ENCODE measurements at places on chromosomes 11 and 22.

- no peak for DNase-seq
Observed at GRCh38 chr22:49310354-49310753, 517.3 kb downstream of the BRD1 start.

DNA sequence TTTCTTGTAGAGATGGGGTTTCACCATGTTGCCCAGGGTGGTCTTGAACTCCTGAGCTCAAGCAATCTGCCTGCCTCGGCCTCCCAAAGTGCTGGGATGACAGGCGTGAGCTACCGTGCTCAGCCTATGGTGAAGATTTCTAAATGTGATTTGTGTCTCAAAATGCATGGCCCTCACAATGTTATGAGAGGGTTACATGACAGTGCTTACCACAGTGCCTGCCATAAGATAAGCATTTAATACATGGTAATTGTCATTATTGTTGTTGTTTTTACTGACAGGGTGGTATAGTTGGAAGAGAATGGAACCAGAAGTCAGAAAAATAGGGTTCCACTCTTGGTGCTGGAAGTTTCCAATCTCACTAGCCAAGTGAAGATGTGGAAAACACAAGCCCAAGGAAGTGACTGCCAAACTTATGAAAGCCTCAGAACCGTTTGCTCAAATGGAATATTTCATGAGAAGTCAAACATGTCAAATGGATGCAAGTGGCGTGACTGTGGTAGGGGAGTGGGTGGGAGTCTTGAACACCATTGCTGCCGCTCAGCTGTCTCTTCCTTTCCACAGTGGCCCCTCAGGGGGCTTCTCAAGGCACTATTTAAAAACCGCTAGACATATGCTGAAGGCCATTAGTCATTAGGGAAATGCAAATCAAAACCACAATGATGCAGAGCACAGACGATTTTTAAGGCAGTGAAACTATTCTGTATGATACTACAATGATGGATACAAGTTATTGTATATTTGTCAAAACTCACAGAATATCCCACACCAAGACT, 29.1 kb upstream of the LMO2 start:
- no peak for DNase-seq

- DNase-seq: no peak
Observed at GRCh38 chr11:83540112-83540675, 254.0 kb upstream of the CCDC90B start.

- DNase-seq: no peak
Observed at GRCh38 chr22:39980596-39980995, 14.2 kb upstream of the FAM83F start.

GRCh38 chr11:63945477-63946163, 6.8 kb downstream of the NAA40 start:
- DNase-seq: peak; percentile 34

GRCh38 chr11:30210357-30210756, 20.5 kb upstream of the FSHB start:
- no peak for DNase-seq

- DNase-seq: no peak
Observed at GRCh38 chr11:43316451-43316850, 4.7 kb downstream of the API5 start.

- DNase-seq: no peak
Observed at GRCh38 chr11:67489203-67489884, 6.5 kb downstream of the AIP start.

DNA sequence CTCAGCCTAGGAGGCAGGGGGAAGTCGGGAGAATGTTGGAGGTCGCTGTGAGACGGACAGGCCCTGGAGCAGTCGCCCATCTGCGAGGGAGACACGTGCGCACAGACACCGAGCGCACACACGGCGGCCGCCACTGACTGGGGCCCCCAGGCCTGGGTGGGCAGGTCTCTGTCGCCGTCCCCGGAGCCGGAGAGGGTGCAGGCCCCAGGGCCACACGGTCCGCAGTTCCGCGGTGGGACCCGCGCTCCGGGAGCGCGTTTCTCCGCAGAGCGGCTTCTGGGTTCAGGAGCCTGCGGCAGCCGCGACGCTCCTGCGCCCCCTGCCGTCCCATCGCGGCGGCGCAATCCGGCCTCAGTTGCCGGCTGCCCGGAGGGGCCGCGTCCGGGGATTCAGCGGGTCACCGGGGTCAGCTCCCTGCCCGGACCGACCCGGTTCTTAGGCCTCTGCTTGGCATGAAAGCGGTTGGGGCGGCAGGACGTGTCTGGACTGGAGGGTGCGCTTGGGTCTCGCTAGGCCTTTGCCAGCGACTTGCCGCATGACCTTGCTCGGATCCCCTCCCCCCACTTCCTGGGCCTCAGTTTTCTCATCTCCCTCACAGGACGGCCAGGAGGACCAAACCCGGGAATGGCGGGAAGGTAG, 31.2 kb downstream of the PDE2A start:
- peak; percentile 23 for DNase-seq

- DNase-seq: no peak
Observed at GRCh38 chr22:49209452-49210195, 618.0 kb downstream of the BRD1 start.

GRCh38 chr11:65468874-65469333, 29.9 kb upstream of the MALAT1 start:
- no peak for DNase-seq

- DNase-seq: no peak
Observed at GRCh38 chr11:101126551-101127196, 2.9 kb downstream of the PGR start.

- DNase-seq: no peak
Observed at GRCh38 chr11:62105667-62106191, 18.1 kb upstream of the INCENP start.

- no peak for DNase-seq
Observed at GRCh38 chr11:64716473-64717267, 6.3 kb downstream of the NRXN2 start.

- DNase-seq: no peak
Observed at GRCh38 chr22:44371741-44372525, 59.2 kb upstream of the SHISAL1 start.

GRCh38 chr22:23473901-23474300, 106.2 kb downstream of the IGLL1 start:
- no peak for DNase-seq

GRCh38 chr11:120401506-120401905, 65.3 kb downstream of the ARHGEF12 start:
- DNase-seq: no peak

DNA sequence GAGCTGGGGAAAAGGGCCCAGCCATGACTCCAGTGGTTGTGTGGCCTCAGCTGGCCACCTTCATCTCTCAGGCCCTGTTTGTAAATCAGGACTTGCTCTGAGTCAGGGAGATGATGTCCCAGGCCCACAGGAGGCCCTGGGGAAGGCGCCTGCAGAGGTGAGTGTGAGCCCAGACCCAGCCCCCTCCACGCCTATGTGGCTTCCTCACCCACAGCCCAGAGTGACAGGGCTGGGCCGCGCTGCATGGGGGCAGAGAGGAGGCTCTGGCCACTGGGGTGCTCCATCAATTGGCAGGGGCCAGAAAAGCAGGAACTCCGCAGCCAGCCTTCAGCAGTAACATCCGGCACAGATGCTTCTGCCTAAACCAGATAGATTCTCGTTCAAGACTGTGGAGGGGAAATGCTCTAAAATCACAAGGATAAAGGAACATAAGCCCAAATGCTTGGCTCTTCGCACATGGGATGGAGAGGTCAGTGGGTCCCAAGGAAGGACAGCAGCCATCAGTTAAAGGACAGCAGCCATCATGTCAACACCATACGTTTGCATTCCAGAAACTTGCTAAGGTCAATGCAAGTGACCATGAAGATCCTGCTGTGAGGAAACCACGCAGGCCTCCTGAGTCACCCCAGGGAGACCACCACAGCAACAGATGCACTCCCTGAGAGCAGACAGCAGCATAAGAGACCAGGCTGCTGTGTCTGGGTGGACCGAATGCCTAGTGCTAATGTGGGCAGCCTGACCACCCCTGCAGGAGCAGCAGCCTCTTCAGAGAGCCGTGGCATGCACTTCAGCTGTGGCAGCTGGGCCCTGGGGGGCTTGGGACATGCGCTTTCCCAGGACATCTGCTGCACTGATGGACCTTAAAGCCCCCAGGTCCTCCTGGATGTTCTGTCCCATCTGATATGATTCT, 28.3 kb downstream of the OSBPL5 start:
- DNase-seq: no peak

DNA sequence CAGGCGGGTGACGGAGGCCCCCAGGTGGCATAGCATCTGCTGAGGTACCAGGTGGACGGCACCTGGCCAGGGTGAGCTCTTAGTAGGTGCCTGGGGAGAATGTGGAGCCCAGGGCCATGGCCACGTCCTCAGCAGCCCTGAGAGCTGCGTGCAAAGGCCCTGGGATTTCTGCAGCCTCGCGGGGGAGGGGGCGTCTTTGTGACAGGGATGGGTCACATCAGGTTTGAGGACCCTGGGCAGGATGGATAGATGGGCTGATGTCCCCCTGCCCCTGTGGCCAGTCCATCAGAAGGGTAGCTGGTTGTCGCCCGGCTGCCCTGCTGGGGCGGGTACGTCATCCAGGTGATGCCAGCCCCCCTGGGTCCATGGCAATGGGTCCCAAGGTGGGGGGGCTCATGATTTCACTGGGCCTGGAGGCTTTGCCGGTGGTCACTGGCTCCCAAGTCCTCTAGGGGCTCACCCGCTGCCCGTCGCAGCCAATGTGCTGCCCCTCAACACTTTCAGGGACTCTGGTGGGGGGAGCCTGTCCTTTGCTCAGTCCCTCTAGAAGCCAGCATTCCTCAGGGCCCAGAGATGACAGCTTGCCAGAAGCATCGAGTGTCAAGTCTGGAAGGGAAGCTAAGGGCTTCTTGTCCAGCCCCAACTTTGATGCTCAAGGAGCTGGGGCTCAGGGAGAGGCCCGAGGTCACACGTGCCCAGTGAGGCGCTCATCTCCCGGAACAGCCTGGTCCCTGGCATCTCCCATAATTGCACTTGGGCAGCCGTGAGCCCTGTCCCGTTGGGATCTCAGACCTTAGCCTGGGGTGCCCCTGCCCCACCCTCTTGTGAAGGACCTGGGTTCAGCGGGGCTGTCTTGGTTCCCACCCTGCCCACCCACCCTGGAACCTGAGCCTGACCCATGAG, 777 bp downstream of the TBX10 start:
- no peak for DNase-seq

- DNase-seq: no peak
Observed at GRCh38 chr11:82639251-82639650, 94.4 kb downstream of the FAM181B start.

GRCh38 chr11:116797816-116798215, 6.1 kb upstream of the APOA5 start:
- no peak for DNase-seq

- DNase-seq: no peak
Observed at GRCh38 chr11:44424841-44425240, 114.9 kb upstream of the ALX4 start.

- peak; percentile 56 for DNase-seq
Observed at GRCh38 chr22:26642465-26643417, 14.6 kb upstream of the MIAT start.

DNA sequence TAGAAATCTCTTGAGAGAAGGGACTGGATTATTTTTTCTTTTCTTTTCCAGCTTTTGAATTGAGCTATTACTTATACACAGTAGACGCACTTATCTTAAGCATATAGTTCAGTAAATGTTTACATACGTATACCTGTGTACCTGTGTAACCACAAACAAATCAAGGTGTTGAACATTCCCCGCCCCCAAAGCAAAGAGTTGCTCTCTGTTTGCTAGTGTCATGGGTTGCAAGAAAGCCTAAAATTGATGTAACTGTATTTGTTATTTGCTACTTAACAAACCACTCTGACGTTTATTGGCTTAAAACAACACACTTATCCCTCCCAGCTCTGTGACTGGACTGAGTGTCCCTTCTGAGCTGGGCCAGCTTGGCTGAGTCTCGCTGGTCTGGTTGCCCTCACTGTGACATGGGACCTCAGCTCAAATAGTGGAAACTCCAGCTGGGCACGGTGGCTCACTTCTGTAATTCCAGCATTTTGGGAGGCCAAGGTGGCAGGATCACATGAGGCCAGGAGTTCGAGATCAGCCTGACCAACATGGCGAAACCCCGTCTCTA, 25.4 kb upstream of the CABP2 start:
- no peak for DNase-seq

GRCh38 chr22:35883031-35883620, 145.5 kb downstream of the RBFOX2 start:
- DNase-seq: no peak

- no peak for DNase-seq
Observed at GRCh38 chr11:84740050-84740449, 887.1 kb downstream of the DLG2 start.

- no peak for DNase-seq
Observed at GRCh38 chr11:65650547-65651338, 12.0 kb downstream of the RELA start.

DNA sequence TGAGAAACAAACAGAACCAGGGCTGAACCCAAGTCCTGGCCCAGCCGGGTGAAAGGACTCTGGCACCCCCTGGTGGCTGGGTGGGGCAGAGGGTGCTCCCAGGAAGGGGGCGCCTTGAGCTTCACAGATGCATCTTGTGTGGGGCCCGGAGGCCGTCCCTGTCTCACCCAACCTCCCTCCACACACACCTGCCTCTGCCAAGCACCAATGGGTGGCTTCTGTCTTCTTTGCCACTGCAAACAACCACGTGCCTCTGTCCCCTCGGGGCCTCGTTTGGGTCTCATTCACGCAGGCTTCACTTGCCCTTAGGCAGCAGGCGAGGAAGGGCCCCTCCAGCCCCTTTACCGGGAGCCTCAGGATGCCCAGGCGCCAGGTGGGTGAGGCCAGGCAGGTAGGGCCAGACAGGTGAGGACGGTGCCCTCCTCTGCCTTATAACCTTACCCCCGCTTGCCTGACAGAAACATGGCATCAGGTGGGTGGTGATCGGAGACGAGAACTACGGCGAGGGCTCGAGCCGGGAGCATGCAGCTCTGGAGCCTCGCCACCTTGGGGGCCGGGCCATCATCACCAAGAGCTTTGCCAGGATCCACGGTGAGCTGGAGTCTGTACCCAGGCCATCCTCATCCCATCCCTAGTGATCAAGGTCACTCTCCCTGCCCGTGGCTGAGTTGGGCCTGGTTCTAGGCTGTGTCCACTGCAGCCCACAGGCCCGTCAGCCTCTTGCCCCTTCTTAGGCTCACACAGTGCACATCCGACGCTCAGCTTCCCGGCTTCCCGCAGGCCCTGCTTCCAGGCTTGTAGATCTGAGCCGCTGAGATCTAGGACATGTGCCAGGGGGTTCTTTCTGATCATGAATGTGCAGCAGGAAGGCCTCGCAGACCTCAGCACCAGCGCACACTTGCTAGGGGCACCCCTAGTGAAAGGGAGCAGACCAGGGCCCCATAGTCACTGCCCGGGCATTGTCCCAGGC, 17.2 kb downstream of the POLR3H start:
- DNase-seq: peak; percentile 61

- no peak for DNase-seq
Observed at GRCh38 chr11:64026575-64027205, 9.0 kb upstream of the FLRT1 start.
